ENCODE measurements at places on chromosomes 3 and 15.

DNA sequence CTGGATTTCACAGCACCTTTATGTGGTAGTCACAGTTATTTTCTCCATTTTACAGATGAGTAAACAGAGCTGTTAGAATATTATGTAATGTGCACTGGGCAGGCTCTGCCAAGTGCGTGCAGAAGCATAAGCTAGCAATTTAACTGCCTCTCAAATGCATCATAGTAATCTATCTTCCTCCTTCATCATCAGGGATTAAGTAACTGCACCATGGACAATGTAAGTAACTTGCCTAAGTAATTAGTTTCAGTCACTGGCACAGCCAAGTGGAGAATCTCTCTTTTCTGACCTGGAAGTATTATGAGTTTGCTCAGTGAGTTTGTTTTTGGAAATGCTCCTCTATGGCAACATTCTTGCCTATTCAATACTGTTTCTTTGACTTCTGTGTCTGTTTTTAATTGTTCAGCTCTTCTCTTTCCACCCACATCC lies 260.5 kb downstream of the PTPRG start:
- no peak for DNase-seq

DNA sequence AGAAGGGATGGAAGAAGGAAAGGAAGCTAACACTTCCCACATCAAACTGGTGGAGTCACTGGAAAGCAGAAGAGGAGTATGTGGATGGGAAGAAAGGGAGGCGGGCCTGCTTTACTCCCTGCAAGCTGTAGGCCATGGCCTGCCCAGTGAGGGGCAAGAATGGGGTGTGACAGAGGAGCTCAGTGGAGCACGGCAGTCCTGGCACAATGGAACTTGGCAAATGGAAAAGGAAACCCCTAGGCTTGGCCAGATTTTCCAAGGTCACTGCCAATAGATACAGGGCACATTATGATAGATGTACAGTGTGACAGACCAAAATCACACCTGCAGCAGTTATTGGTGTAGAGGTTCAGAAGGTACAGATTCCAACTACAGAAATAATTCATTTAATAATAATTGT lies 111.6 kb downstream of the ALDH1A2 start:
- no peak for DNase-seq

DNA sequence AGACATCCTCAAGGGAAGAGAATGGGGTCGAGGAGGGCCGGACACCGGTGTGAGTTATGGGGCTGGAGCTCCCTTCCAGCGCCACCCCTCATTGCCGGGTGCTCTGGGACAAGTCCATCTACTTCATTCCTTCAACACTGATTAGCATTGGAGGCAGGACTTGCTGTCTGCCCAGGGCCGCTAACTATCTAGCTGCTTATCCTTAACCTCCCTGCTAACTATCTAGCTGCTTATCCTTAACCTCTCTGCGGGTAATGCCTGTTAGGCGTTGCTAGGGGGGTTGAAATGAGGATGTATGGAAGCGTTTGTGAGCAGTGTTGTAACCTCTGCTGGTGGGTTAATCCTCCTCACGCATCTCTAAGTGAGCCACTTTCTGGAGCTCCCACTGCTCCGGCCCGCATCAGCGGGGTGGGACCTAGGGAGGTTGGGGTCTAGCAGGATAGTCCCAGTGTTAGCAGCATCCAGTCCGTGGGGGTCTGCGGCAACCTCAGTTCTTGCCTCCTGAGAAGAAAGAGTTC lies 10.9 kb upstream of the CHAC1 start:
- no peak for DNase-seq

DNA sequence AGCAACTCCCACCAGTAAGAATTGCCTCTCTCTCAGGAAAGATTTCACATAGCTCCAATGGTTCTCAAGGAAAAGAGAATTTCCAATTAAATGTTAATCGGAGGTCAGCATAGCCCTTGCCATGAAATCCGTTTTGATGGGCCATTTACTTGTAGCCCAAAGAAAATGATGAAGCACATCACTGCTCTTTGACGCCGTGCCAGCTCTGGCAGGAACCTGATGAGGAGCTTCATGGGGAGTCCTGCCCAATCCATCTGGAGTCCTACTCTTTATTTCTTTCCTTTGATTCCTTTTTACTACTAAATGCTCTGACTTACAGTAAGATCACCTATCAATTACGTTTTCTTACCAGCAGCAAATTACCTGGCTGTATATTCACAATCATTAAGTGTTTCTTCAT lies 84.7 kb downstream of the FGF12 start:
- no peak for DNase-seq

GRCh38 chr15:71651750-71652186 lies 158.6 kb upstream of the NR2E3 start:
- DNase-seq: peak; percentile 6

GRCh38 chr3:29381595-29381994 lies 100.7 kb downstream of the RBMS3 start:
- no peak for DNase-seq

DNA sequence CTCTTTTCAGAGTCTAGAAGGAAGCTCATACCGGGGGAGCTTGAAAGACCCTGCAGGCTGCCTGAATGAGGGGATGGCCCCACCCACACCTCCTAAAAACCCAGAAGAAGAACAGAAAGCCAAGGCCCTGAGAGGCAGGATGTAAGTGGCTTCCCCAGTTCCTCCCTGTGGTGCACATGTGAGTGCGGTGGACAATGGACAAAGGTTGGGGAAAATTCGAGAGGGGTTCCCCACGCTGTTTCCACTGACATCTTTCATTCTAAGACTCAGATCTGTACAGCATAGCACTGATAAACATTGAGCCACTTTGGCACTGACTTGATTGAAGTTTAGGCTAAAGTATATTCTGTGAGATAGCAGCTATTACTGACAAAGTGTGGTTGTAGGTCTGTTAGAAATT lies 79.5 kb upstream of the UMPS start:
- DNase-seq: peak; percentile 2

GRCh38 chr3:26437678-26438077 lies 184.9 kb upstream of the LRRC3B start:
- DNase-seq: no peak

- no peak for DNase-seq
These were observed 9.2 kb downstream of the ACAA1 start for GRCh38 chr3:38127611-38128302.

DNA sequence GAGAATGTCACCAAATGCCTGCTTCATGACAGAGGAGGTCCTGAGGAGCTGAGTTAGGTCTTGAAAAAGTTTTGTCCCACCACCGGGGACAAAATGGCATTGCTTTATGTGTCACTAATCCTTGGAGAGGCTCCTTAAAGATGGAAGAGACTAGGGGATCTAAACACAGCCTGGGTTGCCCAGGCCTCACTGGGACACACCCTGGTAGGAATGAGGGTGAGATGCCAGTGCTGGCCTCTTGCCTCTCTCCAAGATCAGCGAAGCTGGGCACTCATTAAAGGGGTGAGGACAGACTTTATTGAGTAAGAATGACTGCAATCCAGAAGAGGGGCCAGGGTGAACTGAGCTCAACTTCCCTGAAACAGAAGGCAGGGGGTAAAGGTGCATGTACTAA lies 58.5 kb upstream of the KLF13 start:
- DNase-seq: no peak

- DNase-seq: no peak
These were observed 38.2 kb downstream of the MB21D2 start for GRCh38 chr3:192879346-192880031.

GRCh38 chr15:69703532-69704187 lies 251.0 kb downstream of the RPLP1 start:
- no peak for DNase-seq

GRCh38 chr3:99503350-99503749 lies 135.0 kb upstream of the COL8A1 start:
- DNase-seq: no peak

- DNase-seq: no peak
These were observed 38.4 kb downstream of the LARP6 start for GRCh38 chr15:70815604-70816003.

- DNase-seq: no peak
These were observed 22.0 kb downstream of the CGNL1 start for GRCh38 chr15:57398336-57398735.

DNA sequence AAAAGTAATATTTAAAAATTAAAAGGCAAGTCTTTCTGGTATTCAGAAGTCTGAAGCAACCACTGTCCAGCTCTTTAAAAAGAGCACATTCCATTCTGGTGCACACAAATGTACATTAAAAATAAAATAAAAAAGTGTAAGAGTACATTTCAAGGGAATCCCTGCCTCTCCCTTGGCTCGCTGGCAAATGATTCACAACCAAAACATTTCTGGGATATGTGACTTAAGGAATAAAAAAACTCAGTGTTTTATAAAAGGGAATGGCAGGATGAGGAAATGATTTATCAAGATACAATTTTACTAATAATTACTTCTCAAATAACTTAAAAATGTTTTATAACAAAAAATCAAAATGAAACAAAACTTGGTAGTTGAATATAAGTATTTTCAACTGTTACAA lies 23.8 kb upstream of the ANXA2 start:
- DNase-seq: no peak

GRCh38 chr3:18431266-18431665 lies 6.1 kb upstream of the SATB1 start:
- DNase-seq: no peak
